ENCODE measurements at places on chromosomes 7 and 10.

GRCh38 chr10:119413471-119414080 is 128.9 kb downstream of the RGS10 start:
- no peak for DNase-seq

DNA sequence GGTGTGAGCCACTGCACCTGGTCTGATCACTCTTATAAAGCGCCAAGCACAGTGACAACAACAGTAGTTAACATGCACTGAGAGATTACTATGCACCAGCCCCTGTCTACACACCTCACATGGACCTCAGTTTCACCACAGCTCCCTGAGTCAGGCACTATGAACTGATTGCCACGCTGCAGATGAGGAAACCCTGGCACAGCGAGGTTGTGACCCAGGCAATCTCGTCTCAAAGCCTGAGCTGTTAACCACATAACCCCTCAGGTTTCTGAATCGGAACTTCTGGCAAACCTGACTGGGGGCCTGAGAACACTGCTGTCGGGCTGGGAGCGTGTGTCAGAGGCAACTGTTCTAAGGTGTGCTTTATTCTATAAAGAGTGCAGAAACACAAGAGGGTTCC is 150.8 kb downstream of the RNF216 start:
- peak; percentile 19 for DNase-seq

DNA sequence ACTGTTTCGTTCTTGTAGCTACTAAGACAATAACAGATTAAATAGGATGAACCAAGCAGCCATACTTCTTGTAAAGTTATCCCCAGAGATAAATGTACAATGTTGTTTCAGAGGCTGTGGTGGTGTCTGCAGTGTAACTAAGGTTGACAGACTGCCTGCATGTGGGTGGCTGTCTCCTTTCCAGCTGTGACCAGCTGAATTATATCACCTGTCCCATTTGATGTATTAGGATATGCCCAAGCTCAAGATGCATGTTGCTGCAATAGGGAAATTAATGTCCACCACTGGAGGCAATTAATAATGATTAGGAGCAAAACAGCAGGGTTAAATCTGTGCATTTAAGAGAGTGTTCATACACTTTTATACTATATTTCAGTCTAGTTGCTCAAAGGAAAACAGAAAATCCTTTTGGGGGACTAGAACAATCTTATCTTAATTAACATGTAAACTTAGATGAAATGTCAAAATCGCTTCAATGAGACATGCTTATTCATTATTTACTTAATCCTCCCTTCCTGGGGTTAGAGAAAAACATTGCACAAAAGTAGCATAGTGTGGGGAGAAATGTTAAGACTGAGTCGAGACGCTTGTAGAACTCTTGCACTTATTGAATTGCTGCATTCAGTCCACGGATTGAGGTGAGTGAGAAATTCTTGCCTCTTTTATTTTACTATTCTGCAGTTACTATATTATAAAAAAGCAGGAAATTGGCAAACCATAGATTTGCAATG is 269.0 kb downstream of the SNX10 start:
- DNase-seq: no peak

- DNase-seq: no peak
Measured at GRCh38 chr10:131532745-131533341, 221.3 kb upstream of the TCERG1L start.

- no peak for DNase-seq
Measured at GRCh38 chr7:24052572-24053260, 231.3 kb upstream of the NPY start.

- DNase-seq: peak; percentile 1
Measured at GRCh38 chr7:142792129-142792528, 21.4 kb downstream of the PRSS2 start.

DNA sequence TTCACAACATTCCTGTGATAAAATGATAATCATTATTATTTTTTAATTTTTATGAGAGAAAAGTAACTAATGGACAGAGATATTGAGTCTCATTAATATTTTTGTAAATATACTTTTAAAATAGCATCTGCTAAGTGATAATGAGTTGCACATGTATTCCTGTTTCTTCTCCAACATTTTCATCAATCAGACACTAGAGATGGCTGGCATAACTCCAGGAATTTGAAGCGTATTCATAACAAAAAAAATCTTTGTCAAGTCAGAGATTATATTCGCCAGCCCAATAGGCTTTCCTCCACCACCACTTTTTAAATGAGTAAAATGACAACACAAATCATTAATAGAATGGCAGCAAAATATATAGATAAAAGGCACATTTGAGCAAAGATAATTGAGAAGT is 524.0 kb upstream of the KCND2 start:
- no peak for DNase-seq

GRCh38 chr7:33107136-33108066 is 1.8 kb downstream of the RP9 start:
- DNase-seq: peak; percentile 72

- no peak for DNase-seq
Measured at GRCh38 chr7:141697211-141697871, 4.6 kb downstream of the DENND11 start.

GRCh38 chr10:114565066-114565465 is 93.0 kb downstream of the ABLIM1 start:
- no peak for DNase-seq
